Right renal cortex interstitium (tissue), 3 donors: ENCODE measurements at places on chromosomes 6 and 20. TPM values are rescaled to one million over a fixed set of nuclear protein-coding genes. Genes with fewer than 3 reads are reported as not detected.

DNA sequence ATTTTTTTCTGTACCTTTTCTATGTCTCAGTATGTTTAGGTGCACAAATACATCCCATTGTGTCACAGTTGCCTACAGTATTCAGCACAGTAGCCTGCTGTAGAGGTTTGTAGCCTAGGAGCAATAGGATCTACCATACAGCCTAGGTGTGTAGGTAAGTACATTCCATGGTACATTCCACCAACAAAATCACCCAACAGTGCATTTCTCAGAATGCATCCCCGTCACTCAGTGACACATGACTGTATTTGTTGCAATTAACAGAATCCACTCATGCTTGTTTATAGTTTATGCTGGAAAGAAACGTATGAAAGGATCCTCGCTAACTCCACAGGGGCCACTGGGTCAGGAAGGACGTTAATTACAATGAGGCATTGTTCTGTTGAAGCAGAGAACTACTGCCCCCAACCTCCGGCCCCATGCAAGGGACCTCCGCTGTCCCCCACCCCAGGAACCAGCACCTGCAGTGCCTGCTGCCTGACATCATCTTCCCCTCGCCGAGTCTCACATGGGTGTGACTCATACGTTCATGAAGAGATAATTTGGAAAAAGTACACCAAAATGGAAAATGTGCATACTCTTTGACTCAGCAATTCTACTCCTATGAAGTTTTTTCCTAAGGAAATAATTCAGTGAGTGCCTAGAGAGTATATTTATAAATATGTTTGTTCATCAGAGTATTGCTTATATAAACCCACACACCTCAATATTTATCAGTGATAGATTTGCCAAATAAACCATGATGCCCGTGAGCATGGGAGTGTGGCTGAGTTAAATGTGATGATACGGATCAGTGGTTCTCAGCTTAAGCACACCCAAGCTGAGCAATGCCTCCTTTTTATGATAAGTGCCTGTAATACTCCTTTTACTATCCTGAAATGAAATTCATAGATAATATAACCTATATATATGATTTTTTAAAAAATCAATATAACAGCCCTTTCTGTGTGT lies 156.4 kb upstream of the ECI2 start:
- no peak for DNase-seq

DNA sequence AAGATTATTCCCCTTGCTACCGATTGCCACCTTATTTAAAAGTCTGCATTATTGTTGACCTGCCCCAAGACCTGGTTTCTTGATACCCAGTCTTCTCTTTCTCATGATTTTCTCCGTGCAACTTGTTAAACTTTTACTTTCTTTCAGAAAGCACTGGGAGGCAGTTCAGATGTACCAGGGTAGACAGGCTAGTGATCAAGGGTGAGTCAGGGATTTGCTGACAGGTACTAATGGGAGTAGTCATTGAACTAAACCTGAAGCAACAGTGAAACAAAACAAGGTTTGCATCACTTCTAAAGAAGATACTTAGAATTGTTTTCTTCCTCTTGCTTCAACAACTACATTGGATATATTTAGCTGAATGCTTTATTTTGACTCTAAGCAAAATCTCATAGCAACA lies 124.4 kb downstream of the KCNQ5 start:
- DNase-seq = no peak

- no peak for DNase-seq
Observed at GRCh38 chr6:150235218-150235617, 92.4 kb downstream of the PPP1R14C start.

GRCh38 chr6:132058975-132059374 lies 107.8 kb upstream of the CCN2 start:
- no peak for DNase-seq

The SLC17A2 gene
- polyA plus RNA-seq = 0.58 TPM

GRCh38 chr20:3563548-3564177 lies 92.8 kb downstream of the ATRN start:
- DNase-seq = no peak

DNA sequence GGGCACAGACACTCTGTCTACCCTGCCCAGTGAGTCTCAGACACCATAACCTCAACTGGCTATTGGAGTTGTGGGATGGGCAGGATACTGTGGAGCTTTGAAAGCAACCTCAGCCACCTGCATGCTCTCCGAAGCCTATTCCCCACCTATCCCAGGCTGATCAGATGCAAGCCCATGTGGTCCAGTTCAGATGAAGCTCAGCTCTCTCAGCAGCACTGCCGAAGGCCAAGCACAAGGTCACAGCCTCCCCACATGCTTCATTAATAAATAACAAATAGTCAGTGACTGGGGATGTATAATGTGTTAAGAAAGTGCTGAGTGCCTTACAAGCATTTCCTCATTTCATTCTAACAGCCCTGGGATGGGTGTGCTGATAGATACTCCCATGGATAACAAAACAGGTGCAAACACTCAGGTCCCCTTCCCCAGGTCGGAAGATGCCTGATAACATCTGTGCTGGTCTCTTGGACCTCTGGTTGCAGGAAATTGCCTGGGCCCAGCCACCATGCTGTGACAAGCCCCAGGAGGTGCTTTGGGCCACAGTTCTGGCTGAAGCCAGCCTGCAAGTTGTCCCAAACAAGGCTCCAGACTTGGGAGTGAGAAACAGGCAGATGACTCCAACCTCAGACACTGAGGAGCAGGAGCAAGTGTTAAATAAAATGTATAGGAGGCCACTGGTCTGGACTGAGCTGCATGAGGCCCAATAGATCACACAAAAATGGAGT lies 3.7 kb downstream of the ACSS1 start:
- DNase-seq = no peak

DNA sequence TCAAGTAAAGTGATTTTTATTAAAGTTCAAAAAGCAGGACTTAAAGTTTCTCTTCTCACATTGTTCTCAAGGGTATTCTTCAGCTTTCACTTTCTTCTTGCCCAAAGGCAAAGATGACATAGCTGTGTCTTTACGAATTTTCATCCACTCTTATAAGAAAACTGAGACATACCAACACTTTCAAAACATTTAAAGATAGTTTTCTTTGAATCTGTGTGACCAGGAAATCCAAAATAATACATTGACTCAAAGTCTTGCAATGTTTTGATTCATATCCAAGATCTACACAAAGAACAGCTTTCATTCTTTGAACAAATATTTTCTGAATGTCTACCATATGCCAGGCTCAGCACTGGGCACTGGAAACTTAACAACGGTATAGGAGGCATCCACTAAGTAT lies 117.9 kb downstream of the SIM1 start:
- DNase-seq = no peak
